ENCODE measurements at places on chromosomes 7 and 10. TPM values are rescaled to one million over a fixed set of nuclear protein-coding genes. Genes with fewer than 3 reads are reported as not detected.

WNT8B gene
- total RNA-seq, result not detected

PRSS1 gene
- not detected for total RNA-seq

GRCh38 chr7:141511676-141512396 is 39.4 kb upstream of the AGK start:
- no peak for DNase-seq

GRCh38 chr7:23912065-23912464 is 202.0 kb downstream of the STK31 start:
- no peak for DNase-seq

- no peak for DNase-seq
Measured at GRCh38 chr7:157044147-157044687, 33.8 kb upstream of the MNX1 start.

GRCh38 chr10:51658000-51658399 is 41.4 kb downstream of the CSTF2T start:
- no peak for DNase-seq

GRCh38 chr7:126574276-126575250 is 678.2 kb downstream of the GRM8 start:
- DNase-seq, result no peak

SLC18A2 gene
- 0.11 TPM for total RNA-seq

- DNase-seq, result no peak
Measured at GRCh38 chr10:120456626-120457430, at the start of gene PLPP4. Gene PLPP4, plus strand, starts transcription at chr10:120457227. Its CDS starts 79 bp downstream, at chr10:120457306.

NFE2L3 gene
- 8.2 TPM for total RNA-seq

RGS10 gene
- total RNA-seq, result 33.1 TPM

LRRN3 gene
- total RNA-seq, result not detected

GRCh38 chr7:66880053-66880452 is 41.0 kb upstream of the TMEM248 start:
- DNase-seq, result no peak

DNA sequence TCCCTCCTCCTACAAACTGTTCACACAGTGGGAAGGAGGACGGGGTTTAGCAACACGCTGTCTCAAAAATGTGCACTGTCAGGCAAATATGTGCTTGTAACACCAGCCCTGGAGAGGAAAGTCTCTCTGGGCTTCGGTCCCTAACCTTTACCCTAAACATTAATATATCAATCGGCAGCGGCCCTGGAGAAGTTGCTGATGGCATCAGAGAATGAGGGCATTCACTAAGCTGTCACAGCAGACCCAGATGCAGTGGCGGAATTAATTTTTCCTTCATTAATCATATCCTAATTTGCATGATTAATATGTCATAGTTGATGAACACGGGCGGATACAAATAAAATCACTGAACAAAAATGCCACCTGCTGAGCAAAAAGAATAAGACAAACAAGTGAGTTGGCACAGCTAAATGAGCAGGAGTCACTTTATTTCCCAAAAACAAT is 45.2 kb upstream of the INSIG1 start:
- DNase-seq, result no peak

DNA sequence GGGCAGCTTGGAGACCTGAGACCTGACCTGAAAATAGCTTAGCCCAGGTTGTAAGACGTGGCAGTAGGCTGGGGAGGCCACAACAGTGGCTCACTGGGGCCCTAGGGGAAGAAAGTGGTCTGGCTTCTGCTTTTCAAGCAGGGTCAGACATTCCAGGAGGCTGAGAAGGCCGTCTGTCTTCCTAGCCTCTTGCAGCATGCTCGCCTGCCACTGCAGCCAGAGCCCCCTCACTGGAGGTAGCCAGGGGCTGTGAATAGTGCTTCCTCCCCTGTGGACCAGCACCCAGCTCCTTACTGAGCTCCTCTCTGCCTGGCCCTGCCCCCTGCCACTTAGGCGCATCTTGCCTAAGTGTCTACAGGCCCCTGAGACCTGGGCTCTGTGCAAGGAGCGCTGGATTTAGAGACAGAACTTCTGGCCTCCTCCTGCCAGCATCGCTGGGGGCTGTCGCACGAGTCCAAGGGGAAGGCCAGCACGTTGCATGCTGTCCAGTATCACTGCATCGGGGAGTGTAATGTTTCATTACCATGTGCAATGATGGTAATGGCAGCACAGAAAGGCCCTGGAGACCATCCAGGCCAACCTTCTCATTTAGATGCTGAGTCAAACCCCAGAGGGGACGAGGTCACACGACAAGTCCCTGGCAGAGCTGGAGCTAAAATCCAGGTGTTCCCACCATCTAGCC is 12.7 kb downstream of the ZMIZ1 start:
- DNase-seq, result no peak

DNA sequence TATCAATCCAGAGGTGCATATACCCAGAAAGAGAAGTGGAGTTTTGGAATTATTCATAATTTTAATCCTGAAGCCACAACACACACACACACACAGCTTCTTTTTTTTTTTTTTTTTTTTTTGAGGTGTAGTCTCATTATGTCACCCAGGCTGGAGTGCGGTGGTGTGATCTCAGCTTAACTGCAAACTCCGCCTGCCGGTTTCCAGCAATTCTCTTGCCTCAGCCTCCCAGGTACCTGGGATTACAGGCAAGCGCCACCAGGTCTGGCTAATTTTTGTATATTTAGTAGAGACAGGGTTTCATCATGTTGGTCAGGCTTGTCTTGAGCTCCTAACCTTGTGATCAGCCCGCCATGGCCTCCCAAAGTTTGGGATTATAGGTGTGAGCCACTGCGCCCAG is 35.4 kb downstream of the TET1 start:
- no peak for DNase-seq

- DNase-seq, result peak; percentile 89
Measured at GRCh38 chr7:100801833-100802568, 25.3 kb downstream of the EPHB4 start.

DNA sequence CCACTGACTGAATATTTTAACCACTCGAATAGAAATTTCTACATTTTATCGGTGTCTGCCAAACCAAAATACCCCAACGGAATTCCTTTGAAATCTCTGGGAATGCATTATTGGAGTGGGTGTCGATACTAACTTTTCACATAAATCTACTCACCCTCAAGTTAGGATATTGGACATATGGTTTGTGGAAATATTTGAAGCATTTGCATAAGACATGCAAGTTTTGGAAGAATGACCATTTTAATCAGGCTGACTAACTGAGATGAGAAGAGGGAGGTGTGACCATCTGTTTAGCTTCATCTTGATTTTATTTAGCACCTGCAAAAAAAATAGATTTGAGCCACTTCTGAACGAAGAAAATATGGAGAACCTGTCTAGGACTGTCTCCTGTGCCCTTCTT is 61.2 kb downstream of the KLF6 start:
- DNase-seq, result no peak

DNAJC9 gene
- total RNA-seq, result 27.1 TPM

GRCh38 chr7:1854866-1855724 is 185.0 kb downstream of the ELFN1 start:
- no peak for DNase-seq

GRCh38 chr10:111579473-111579872 is 502.6 kb downstream of the ADRA2A start:
- DNase-seq, result no peak

COL1A2 gene
- 0.05 TPM for total RNA-seq

- DNase-seq, result no peak
Measured at GRCh38 chr7:154736389-154736788, 266.5 kb downstream of the PAXIP1 start.

- peak; percentile 40 for DNase-seq
Measured at GRCh38 chr7:135802697-135803096, 54.1 kb upstream of the FAM180A start.

GRCh38 chr10:28910956-28911355 is 233.6 kb downstream of the BAMBI start:
- DNase-seq, result no peak

- no peak for DNase-seq
Measured at GRCh38 chr7:14226126-14226525, 236.7 kb upstream of the ETV1 start.

DNA sequence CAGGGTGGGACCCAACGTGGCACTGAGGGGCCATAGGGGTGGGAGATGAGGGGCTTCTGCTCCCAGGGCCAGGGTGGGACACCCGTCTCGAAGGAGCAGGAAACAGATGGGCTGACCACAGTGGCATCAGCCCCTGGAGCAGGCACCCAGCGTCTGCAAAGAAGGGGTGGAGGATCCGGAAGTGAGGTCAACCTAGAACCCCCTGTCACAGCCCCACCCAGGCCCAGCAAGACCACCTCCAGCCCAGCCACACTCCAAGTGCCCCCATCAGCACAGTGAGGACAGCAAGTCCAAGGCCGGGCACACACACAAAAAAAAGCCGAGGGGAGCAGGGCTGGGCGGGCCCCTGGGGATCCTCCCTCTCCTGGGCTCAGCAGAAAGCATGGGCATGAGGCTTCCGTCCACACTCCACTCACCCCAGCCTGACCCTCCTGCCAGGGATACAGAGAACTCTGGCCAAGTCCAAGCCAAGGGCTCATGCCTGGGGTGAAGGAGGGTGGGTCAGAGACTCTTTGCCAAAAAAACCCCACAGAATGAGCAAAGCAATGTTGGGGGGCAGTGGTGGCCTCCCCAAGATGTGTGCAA is 111.0 kb downstream of the FOXL3 start:
- DNase-seq, result no peak

- no peak for DNase-seq
Measured at GRCh38 chr7:92939666-92940360, 103.4 kb upstream of the CDK6 start.

DNA sequence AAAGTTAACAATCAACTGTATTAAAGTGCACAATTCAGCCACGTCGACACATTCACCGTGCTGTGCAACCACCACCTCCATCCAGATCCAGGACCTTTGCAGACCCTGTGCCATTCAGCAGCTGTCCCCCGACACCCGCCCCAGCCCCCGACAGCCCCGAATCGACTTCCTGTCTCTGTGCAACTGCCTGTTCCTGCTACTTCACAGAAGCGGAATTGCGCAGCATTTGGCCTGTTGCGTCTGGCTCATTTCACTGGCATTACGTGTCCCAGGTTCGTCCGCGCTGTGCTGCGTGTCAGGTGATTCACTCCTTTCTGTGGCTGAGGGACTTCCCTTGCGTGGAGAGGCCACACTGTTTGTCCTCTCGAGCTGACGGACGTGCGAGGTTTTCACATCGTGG is 33.2 kb upstream of the DNAAF5 start:
- no peak for DNase-seq

GRCh38 chr7:115754226-115754625 is 276.3 kb downstream of the TFEC start:
- DNase-seq, result peak; percentile 52

DNA sequence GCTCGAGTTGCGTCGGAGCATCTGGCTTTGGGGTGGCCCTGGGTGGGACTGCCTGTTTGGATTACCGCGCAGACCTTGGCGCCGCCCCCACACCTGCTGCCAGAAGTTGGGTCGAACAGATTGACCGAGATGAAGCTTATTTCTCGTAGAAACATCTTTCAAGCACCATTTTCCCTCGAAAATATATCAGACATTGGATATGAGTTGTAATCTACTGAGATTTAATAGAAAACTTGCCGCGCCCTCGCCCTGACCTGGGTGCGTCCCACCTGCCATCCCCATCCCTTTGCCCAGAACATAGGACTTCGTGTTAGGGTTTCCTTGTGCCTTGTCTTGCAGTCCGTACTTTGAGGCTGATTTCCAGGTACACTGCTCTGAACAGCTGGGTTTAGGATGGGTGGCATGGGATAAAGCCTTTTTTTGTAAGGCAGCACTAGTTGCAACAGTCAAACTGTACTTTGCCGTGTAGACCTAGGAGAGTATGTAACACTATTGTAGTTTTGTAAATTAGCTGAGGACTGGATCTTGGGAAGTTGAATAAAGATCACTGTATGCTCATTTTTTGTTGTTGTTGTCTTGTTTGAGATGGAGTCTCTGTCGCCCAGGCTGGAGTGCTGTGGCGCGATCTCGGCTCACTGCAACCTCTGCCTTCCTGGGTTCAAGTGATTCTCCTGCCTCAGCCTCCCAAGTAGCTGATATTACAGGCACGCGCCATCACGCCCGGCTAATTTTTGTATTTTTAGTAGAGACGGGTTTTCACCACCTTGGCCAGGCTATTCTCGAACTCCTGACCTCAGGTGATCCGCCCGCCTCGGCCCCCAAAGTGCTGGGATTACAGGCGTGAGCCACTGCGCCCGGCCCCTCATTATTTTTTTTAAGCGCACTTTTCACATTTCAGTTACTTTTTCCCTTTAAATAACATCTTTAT is 978 bp downstream of the OGDH start:
- DNase-seq, result no peak

CACNA2D1 gene
- total RNA-seq, result 11.1 TPM

C10orf53 gene
- not detected for total RNA-seq

DNA sequence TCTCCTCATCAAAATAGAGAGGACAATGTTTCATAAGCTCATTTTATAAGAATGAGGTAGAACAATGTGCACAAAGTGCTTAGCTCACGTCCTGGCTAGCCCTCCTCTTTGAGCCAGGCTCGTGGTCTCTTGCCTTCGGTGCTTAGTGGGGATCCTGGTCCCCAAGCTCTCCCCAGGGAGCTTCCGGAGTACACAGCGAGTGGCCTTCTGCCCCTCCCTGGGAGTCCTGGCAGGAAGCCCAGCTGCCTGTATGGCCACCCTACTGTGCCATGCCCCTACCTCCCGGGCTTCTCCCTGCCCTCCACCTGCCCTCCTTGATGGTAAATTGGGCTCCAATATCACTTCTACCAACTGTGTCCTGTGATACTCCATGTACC is 868 bp downstream of the MYO1G start:
- no peak for DNase-seq

Data from SK-MEL-5 (cell line).